ENCODE measurements at places on chromosomes 3 and 15. TPM values are rescaled to one million over a fixed set of nuclear protein-coding genes. Genes with fewer than 3 reads are reported as not detected.

Gene MNS1
- total RNA-seq = not detected

GRCh38 chr15:78315686-78316282 lies 16.4 kb upstream of the SKIC8 start:
- no peaks in the 10 kb centered on the region for H3K27me3 ChIP-seq
- peak overlapping the region; percentile 5 for H3K27ac ChIP-seq
- peaks cover 23% of the 10 kb centered on the region for H3K4me1 ChIP-seq

- peaks cover 12% of the 10 kb centered on the region for H3K4me1 ChIP-seq
- no peak overlapping the region for H3K4me3 ChIP-seq
- no peak for DNase-seq
These were observed 146.7 kb upstream of the THBS1 start for GRCh38 chr15:39434163-39434562.

- no peaks in the 10 kb centered on the region for H3K4me1 ChIP-seq
- no peak overlapping the region for H3K27ac ChIP-seq
- H3K36me3 ChIP-seq = no peaks in the 10 kb centered on the region
- DNase-seq = no peak
These were observed 126.5 kb downstream of the TCF12 start for GRCh38 chr15:57044970-57045369.

DNA sequence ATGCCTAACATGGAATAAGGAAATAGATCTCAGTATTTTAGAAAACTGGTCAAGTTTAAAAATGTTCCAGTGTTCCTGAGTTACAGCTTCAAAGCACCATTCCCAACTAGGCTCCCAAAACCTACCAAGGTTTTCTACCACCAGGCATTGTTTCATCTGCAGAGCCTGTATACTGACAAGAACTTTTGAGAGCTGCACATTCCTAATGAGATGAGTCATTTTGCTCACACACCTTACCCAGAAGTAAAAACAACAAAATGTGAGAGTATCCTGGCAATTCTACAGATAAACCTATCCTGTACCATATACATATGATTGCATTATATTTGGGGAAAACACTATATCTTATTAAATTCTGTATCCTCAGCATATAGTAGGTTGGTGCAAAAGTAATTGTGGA lies 90.7 kb downstream of the ATP8B4 start:
- no peaks in the 10 kb centered on the region for H3K27me3 ChIP-seq
- H3K27ac ChIP-seq = no peak overlapping the region
- no peaks in the 10 kb centered on the region for H3K36me3 ChIP-seq
- H3K4me1 ChIP-seq = no peaks in the 10 kb centered on the region
- no peak for DNase-seq

DNA sequence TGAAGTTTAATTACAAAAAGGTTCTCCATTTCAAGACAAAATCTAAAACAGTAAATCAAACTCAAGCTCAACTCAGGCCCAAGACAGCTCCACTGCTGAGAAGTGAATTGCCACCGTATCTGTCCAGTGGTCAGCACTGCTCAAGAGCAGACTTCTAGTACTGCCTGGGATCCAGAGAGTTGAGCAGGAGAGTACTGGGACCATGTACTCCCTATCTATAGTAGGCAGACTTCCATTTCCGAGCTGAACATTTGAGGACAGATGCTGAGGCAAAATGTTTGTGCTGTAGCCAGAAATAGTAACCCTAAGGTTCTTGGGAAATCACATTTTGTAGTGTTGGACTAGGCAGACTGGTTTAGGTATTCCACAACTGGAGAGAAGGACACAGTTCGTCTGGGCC lies 44.1 kb downstream of the MRPL3 start:
- no peak for DNase-seq
- no peak overlapping the region for H3K27ac ChIP-seq
- no peaks in the 10 kb centered on the region for H3K4me1 ChIP-seq
- peaks cover 12% of the 10 kb centered on the region for H3K36me3 ChIP-seq
- no peak overlapping the region for H3K4me3 ChIP-seq

DNA sequence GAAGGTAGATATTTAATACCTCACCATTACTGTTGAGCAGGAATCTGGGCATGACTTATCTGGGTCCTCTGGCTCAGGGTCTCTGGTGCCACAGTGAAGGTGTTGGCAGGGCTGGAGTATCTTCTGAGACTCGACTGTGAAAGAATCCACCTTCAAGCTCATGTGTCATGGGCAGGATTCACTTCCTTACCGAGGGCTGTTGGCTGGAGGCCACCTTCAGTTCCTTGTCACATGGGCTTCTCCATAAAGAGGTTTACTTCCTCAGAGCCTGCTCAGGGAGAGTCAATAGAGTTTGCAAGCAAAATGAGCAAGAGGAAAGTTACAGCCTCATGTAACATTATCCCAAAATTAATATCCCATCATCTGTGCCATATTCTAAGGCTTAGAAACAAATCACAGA lies 459.5 kb downstream of the NR2F2 start:
- H3K4me1 ChIP-seq = no peaks in the 10 kb centered on the region
- no peak overlapping the region for H3K27ac ChIP-seq
- H3K27me3 ChIP-seq = no peaks in the 10 kb centered on the region
- H3K4me3 ChIP-seq = no peak overlapping the region
- no peak for DNase-seq

DNA sequence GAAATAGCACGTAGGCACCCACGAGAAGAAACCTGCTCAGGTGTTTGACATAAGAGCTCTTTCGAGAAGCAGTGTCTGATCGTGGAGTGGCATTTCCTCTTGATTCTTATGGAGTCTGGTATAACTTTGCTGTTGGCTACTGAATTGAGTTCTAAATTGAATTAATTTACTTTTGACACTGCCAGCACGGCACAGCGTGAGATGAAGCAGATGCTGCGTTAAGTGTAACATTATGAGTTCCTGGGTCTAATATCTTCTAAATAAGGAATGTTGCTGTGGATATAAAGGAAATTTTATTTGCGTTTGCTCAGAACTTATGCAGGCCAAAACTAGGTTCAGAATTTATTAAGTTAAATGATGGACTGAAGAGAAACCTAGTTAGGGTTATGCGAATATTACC lies 919.9 kb downstream of the TUSC7 start:
- DNase-seq = no peak
- H3K4me1 ChIP-seq = no peaks in the 10 kb centered on the region
- H3K27ac ChIP-seq = no peak overlapping the region

DNA sequence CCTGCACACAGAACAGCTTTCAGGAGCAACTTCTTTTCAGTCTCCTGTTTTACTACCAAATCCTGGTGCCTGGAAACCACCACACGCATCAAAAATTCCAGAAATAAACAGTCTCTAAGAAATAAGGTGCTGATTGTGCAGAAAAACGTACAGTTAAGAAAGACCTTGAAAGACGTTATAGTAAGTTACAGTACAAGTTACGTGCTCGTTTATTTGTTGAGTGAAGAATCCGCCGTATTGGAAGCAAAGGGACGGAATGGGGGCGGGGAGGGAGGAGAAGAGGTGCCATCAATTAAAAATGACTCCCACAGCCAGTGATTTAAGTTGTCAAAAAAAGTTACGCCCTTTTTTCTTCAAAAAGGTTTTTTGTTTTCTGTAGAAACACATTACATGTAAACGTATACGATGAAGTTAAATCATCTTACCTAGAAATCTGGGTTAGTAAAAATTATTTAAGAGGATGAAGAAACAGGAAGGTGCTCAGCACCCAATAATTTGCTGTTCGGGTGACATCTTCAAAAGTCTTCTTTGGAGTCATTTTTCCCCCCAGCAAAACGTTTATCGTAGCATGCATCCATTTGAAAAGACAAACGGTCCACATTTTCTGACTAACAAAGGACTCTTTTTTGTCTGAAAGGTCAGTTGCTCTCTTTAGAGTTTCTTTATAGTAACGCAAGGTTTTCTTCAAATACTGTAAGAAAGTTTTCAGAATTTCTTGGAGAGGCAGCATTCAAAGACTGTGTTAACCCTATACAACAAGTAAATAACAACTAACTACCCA lies 782 bp upstream of the UACA start:
- DNase-seq = no peak
- H3K27ac ChIP-seq = no peak overlapping the region
- no peaks in the 10 kb centered on the region for H3K36me3 ChIP-seq
- no peaks in the 10 kb centered on the region for H3K27me3 ChIP-seq
- peaks cover 3% of the 10 kb centered on the region for H3K4me1 ChIP-seq
